ENCODE measurements at places on chromosomes 1 and 21.

- no peak for DNase-seq
These were observed 156.0 kb downstream of the PDE4B start for GRCh38 chr1:65948609-65949229.

GRCh38 chr21:41064951-41065350, 103.0 kb upstream of the BACE2 start:
- DNase-seq, result no peak

GRCh38 chr1:24289937-24290595, 29.1 kb upstream of the GRHL3 start:
- no peak for DNase-seq

GRCh38 chr1:214920337-214920736, 162.2 kb upstream of the KCNK2 start:
- DNase-seq, result no peak

GRCh38 chr1:218817071-218817470, 356.6 kb upstream of the LYPLAL1 start:
- no peak for DNase-seq

DNA sequence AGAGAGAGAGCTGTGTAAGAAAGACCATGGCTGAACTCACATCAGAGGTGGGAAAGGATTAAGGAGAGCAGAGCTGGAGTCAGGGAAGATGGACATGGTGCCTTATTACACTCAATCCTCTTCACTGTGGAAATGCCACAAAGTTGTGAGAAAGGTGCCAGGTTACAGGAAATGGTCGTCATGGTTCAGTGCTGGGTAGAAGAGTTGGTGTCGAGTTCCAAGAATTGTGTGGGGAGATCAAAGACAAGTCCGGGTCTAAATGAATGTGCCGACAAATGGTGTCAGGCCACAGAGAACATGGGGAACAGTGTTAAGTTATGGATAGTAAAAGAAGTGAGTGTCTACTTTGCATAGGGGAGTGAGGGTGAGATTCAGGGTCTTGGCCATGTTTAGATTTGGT, 40.9 kb downstream of the LAMC2 start:
- DNase-seq, result no peak

- DNase-seq, result no peak
These were observed 556.5 kb downstream of the PTBP2 start for GRCh38 chr1:97277891-97278654.

- no peak for DNase-seq
These were observed 696.2 kb upstream of the PRMT6 start for GRCh38 chr1:106360252-106360651.

- DNase-seq, result no peak
These were observed 2.7 kb downstream of the COL8A2 start for GRCh38 chr1:36122062-36123030.

GRCh38 chr21:28239340-28239739, 753.3 kb downstream of the LTN1 start:
- DNase-seq, result no peak

DNA sequence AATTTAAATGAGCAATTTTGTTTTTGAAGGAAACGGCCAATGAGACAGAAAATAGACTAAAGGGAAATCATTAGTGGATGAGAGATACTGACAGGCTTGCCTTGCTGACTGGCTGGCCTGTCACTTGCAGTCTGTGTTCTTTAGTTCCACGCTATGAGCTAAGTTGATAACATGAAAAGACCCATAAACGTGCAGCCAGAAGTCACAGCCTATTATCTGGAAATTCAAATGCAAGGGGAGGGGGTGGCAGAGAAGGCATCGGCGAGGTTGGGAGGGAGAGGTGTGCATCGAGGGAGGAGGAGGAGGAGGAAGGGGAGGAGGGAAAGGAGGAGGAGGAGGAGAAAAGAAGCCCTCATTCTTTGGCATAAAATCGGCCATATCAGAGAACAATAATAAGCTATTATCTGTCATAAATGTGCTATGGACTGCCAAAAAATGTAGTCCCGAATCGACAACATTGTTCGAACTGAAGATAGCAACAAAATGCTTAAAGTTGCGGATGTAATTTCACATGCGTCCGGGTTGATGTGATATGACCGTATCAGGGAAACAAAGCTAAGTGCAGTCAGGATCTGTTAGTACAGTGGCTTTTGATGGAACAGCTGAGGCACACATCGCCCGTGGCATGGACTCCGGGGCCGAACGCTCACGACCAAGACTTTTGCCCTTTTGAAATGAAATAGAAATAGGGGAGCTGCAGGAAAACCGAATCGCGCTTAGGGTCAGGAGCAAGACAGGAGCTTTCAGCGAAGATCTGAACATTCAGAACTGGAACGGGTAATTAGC, 11.6 kb upstream of the BARHL2 start:
- no peak for DNase-seq
